CD4-positive, alpha-beta T cell (primary cell): ENCODE measurements at places on chromosomes 7 and 10. TPM values are rescaled to one million over a fixed set of nuclear protein-coding genes. Genes with fewer than 3 reads are reported as not detected.

The PRXL2A gene
- total RNA-seq: 3.9 TPM

The HACD1 gene
- 0.75 TPM for total RNA-seq

The ZNF804B gene
- total RNA-seq: not detected

The PTF1A gene
- not detected for total RNA-seq

The TDRD1 gene
- total RNA-seq: not detected

The TEX36 gene
- not detected for total RNA-seq

The HOXA6 gene
- not detected for total RNA-seq

The RASA4 gene
- 42.1 TPM for total RNA-seq

The ARPC1B gene
- 66.6 TPM for total RNA-seq

The TRIM73 gene
- total RNA-seq: 22.3 TPM

The MYH16 gene
- total RNA-seq: not detected

The FAM25A gene
- total RNA-seq: not detected

The SPDYE3 gene
- not detected for total RNA-seq

The ANXA7 gene
- total RNA-seq: 77.7 TPM

The PRTFDC1 gene
- total RNA-seq: 0.67 TPM

The GOLGA7B gene
- 6.1 TPM for total RNA-seq

The ARHGAP22 gene
- total RNA-seq: not detected

The C10orf105 gene
- total RNA-seq: 0.36 TPM

The RGS10 gene
- total RNA-seq: 132 TPM

The PPP1R17 gene
- not detected for total RNA-seq

The TUBB8 gene
- total RNA-seq: not detected

The MYO1G gene
- 155 TPM for total RNA-seq

The CCDC3 gene
- not detected for total RNA-seq

The ATAD1 gene
- total RNA-seq: 38.7 TPM

The VSIR gene
- 86.2 TPM for total RNA-seq

The OR2A25 gene
- not detected for total RNA-seq

The TFEC gene
- total RNA-seq: not detected

The FAM13C gene
- total RNA-seq: not detected

The PROSER2 gene
- total RNA-seq: 1.1 TPM

The C1GALT1 gene
- 49.4 TPM for total RNA-seq

The MYPN gene
- total RNA-seq: not detected
